NCI-H2029 treated with DMSO at 0.1 percent for 48 hours (cell line): ENCODE measurements at places on chromosomes 12 and 14.

DNA sequence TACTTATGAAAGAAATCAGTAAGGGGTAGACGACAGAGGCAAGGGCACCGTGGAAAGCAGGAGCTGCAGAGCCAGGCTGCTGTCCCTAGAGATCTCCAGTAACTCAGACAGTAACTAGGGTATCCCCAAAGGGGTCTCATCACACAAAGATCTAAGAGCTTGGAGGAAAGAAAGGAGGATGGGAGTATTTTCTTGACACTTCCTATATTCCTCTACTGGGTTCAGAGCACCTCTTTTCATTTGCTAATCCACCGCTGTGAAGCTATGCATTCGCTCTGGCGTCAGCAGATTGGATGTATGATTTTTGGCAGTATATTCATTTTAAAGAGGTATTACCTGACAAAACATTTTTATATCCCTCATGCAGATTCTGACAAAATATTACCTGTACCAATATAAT lies 12.6 kb downstream of the USP44 start:
- no peak for DNase-seq

GRCh38 chr12:111227476-111228420 lies 141.1 kb downstream of the PHETA1 start:
- DNase-seq: no peak

DNA sequence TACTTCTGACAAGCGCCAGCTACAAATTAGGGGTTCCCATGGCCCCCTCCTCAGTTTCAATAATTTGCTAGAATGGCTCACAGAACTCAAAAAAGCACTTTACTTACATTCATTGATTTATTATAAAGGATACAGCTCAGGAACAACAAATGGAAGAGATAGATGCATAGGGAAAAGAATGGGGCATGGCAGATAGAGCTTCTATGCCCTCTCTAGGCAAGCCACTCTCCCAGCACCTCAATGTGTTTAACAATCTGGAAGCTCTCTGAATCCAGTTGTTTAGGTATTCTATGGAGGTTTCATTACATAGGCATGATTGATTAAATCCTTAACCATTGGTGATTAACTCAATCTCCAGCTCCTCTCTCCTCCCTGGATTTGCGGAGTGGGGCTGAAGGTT lies 184.5 kb upstream of the DAAM1 start:
- no peak for DNase-seq

DNA sequence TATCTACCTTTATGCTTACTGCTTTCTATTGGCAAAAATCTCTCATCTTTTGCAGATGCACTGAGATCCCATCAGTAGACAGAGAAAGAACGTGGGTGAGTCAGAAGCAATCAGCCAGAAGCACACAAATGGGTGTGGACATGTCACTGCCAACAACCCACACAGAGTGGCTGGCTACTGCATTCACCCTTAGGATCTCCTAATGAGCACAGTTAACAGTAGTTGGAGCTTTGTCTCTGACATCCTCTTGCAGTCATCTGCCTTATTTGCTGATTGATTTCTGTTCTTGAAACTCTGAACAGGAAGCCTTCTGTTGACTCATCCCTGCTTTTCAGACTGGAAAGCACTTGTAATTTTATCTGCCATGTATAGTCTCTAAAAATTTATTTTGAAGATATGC lies 117.2 kb downstream of the RGS6 start:
- no peak for DNase-seq

GRCh38 chr14:60862283-60862682 lies 118.6 kb downstream of the TRMT5 start:
- DNase-seq: peak; percentile 99

- no peak for DNase-seq
Observed at GRCh38 chr12:93005928-93006392, 76.9 kb upstream of the EEA1 start.

DNA sequence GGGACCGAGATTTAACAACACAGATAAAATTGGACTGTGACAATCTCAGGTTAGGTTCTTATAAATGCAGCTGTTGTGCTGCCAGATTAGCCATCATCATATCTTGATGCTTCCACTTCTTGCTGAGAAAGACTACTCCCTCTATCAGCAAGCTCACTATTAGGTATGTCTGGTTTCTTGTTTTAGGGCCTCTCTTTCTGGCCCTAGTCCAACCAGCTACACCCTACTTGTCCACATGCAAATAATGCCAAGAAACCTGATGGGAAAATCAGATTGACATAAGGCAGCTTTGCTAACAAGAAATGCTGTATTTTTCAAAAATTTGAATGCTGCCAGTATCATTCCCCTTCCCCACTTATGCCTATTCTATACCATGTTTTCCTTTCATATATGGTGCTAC lies 296.0 kb downstream of the RMST start:
- no peak for DNase-seq

- no peak for DNase-seq
Observed at GRCh38 chr14:68978172-68978911, 760 bp downstream of the ACTN1 start.

DNA sequence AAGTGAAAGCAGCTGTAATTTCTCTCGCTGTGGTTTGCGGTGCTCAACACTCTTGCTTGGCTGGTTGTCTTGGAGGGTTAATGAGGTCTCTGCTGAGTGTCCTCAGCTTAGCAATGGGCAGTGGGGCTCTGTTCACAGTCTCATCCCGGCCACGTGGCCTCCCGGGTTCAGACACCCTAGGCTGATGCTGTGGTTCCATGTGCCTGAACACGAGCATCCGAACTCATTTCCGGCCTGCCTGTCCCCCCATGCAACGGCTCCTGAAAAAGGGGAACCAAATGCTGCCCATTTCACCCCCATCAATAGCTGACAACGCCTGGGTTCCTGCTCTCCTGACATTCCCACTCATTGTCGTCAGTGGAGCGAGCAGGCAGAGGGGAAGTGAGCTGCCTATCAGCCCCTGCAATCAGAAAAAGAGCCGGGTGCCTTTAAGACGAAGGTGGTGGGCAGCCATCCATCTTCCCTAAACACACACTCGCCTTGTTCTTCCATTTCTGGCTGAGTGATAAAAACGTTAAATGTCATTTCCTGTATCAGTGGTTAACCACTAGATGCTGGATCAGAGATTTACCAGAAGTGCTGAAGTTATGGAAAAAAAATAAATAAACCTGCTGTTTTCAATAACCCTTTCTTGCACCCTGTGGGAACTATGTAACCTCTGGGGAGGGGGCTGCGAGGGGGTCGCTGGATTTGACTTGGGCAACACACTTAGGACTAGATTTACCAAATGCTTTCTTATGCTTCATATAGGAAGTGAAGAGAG lies 60.3 kb upstream of the BCL2L14 start:
- no peak for DNase-seq

- DNase-seq: no peak
Observed at GRCh38 chr12:49274396-49275069, 9.7 kb downstream of the TUBA1C start.

DNA sequence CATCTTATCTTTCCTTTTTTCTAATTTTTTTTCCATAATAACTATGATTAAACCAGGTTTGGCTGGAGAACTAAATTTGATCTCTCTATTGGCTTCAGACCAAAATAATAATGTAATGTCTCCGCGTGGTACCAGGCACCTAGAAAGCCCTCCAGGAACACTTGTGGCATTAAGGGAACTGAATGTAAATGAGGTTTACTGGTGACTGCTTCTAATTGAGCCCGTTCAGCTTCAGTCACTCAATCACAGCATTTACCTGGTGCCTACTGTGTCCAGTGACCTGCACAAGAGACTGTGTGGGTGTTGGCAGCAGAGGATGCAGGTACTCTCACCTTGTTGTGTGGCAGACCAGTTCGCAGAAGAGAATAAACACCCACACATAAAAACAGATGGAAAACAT lies 302.5 kb downstream of the DPF3 start:
- no peak for DNase-seq

GRCh38 chr12:66392266-66392915 lies 90.1 kb downstream of the HELB start:
- DNase-seq: no peak

GRCh38 chr12:106081606-106082005 lies 57.1 kb downstream of the NUAK1 start:
- DNase-seq: no peak

GRCh38 chr14:56124327-56124726 lies 6.1 kb downstream of the PELI2 start:
- no peak for DNase-seq

DNA sequence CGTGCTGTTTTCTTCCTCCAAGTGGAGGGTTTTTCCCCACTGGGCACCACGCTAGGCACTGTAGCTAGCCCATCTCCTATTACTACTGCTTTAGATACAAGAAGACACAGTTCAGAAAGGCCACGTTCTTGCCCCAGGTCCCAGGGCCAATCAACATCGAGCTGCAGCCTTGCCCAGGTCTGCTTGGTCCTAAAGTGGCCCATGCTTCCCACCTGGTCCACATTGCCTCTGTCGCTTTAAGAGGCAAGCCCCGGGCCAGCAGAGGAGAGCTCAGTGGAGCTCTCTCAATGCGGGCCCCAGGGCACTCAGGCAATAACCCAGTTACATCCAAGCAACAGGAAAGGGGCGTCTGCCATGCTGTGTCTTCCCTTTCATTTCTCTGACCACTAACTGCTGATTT lies 148.1 kb downstream of the CALM1 start:
- no peak for DNase-seq

- DNase-seq: no peak
Observed at GRCh38 chr12:400828-401227, 616 bp upstream of the CCDC77 start.

- no peak for DNase-seq
Observed at GRCh38 chr12:122137229-122137628, 36.8 kb downstream of the IL31 start.

- no peak for DNase-seq
Observed at GRCh38 chr14:81281332-81281731, 60.6 kb upstream of the GTF2A1 start.

GRCh38 chr12:6778217-6778573 lies 5.9 kb downstream of the LAG3 start:
- DNase-seq: no peak

DNA sequence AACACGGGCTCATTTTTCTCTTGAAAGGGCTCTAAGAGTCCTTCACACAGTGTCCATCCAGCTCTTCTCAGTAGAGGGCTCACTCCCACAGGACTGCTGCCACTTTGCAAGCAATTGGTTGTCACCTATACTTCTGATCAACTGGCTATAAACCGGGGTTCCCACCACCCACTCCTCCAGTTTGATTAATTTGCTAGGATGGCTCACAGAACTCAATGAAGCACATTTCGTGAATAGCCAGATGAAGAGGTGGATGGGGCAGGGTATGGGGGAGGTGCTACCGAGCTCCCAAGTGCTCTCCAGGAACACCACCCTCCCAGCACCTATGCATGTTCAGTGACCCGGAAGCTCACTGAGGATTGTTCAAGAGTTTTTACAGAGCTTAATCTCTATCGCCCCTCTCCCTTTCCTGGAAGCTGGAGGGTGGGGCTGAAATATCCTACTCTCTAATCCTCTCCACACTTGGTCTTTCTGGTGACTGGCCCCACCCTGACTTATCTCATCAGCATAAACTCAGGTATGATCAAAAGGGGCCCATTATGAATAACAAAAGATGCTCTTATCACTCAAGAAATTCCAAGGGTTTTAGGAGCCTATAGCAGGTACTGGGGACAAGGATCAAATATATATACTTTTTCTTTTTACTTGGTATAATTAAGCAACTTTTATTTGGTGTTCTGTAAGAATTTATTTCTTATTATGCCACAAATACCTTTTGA lies 13.9 kb upstream of the EGLN3 start:
- DNase-seq: no peak

- no peak for DNase-seq
Observed at GRCh38 chr14:52054678-52055077, 14.2 kb downstream of the NID2 start.

DNA sequence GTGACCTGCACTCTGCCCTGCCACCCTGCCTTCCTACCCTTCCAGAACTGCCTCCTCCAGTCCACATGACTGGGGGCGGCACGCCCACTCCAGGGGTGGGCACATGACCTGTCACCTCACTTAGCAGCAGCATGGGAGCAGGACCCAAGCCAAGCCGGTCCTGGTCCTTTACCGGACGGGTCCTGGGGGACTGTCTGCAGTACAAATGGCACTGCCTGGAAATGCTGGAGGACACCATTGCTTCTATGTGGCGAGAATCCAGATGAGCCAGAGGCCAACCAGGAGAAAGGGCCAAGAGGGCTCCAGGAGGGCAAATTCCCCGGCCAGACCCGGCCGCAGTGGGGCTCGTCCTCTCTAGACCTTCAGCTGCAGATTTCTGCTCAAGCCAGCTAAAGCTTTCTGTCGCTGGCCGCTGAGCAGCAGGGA lies 33.1 kb downstream of the ITPK1 start:
- no peak for DNase-seq

- peak; percentile 94 for DNase-seq
Observed at GRCh38 chr14:22982477-22983245, at the start of gene AJUBA. Gene AJUBA (minus strand): TSS chr14:22982551. CDS start chr14:22982266, 285 bp downstream.

DNA sequence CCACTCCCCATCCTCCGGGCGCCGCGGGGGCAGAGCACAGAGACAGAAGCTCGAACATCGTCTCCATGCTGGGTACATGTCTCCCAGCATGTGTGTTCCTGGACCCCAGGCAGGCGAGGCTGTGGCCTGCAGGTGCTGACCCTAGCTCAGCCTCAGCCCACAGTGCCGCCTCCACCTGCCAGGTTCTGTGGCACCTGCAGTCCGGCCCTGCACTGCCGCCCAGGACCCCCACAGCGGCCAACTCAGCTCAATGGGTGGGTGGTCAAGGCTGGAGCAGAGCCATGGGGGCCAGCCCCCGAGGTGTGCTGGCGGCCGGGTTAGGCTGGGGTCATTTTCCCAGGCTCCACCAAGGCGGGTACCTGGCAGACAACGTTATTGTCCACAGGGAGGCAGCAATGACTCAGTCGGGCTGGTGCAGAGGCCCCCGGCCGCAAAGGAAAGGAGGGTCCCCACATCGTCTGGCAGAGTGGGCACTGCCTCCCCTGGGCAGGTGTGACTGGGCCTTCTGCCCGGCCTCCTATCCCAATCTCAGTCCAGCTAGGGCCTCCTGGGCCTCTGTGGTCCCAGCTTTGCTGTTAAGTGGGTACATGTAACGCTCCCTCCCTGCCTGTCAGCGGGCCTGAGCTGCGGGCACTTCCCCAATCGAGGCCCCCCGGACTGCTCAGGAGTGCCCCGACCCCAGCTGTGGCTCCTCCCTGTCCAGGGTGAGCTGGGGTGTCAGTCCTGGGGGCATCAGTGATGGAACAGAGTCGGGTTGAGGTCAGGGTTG lies 20.2 kb upstream of the NUDT14 start:
- no peak for DNase-seq

GRCh38 chr14:103001651-103002396 lies 55.5 kb downstream of the CDC42BPB start:
- no peak for DNase-seq

DNA sequence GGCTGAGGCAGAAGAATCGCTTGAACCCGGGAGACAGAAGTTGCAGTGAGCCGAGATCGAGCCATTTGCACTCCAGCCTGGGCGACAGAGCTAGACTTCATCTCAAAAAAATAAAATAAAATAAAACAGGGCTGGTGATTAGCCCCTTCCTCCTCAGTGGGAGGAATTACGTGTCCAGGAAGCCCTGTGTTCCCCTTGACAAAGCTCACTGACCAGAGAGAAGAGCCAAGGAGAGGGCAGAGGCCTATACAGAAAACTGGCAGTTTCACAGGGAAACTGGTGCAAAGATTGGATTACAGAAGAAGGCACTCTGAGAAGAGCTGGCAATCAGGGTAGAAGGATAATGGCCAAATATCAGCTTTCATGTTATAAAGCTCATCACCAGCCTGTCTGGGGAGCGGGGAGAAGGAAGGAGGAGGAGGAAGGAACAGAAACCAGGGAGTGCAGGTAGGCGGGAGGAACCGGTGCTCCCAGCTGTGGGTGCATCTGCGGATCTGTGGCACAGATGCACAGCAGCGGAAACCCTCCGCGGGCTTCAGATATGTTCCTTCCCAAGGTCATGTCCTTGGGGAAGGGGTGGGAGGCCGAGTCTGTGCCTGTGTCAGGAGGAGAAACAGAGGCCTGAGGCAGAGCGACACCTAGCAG lies 6.7 kb downstream of the RAB15 start:
- DNase-seq: no peak

GRCh38 chr12:50390316-50390741 lies 6.1 kb downstream of the FAM186A start:
- no peak for DNase-seq
